Fibroblast of skin of back (primary cell): ENCODE measurements at places on chromosomes 1 and 21.

DNA sequence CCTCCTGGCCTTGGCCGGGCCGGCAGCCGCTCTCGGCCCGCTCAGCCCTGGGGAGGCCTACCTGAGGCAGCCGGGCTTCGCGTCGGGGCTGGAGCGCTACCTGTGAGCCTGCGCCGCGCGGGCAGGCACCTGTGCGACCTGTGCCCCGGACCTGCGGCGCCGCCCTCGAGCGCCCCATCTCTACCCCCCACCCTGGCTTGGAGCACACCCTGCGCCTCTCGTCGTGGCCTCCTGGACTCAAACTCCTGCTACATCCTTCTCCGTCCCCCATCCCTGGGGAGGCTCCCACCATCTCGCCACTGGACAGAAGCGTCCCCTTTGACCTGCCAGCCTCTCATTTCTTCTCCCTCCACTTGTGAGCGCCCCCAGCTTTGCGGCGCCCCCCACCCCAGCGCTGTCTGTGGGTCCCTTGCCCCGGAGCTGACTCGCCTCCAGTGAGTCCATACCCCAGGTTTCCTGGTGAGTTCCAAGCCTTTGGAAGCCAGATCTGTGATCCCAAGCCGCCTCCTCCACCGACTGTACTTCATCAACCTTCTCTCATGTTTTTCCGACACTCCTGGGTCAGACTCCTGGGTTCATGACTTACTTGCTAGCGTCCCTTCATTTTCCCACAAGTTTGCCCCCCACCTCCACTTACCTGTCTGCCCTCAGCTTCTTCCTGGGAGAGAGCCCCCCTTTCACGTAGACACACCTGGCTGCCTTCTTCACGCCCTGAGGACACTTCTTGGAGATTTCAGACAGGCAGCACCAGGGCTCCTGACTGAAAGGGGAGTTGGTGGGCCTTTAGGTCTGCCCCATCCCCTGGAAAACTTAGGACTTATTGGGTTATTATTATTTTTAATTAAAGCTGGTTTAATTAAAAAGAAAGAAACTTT, 1.3 kb downstream of the FOXE3 start:
- no peak for DNase-seq

DNA sequence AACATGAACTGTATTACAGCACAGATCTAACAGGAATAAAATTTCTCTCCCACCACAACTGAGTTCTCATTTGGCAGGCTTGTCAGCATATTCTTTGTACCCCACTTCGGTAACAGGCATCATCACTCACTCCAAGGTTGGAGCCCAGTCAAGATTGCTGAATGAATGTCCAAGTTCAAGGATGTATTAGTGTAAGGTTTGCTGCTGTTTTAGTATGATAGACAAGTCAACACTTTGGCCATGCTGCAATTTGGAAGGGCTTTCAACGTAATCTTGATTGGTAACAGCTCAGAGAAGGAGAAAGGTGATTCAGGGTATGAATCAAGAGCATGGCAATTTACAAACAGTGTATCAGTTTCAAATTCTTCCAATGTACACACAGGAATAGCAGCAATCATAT, 6.8 kb downstream of the SSX2IP start:
- DNase-seq: no peak

- DNase-seq: peak; percentile 44
These were observed 48.9 kb downstream of the AHDC1 start for GRCh38 chr1:27554759-27555699.

GRCh38 chr1:230167419-230167852, 100.4 kb downstream of the GALNT2 start:
- peak; percentile 62 for DNase-seq

DNA sequence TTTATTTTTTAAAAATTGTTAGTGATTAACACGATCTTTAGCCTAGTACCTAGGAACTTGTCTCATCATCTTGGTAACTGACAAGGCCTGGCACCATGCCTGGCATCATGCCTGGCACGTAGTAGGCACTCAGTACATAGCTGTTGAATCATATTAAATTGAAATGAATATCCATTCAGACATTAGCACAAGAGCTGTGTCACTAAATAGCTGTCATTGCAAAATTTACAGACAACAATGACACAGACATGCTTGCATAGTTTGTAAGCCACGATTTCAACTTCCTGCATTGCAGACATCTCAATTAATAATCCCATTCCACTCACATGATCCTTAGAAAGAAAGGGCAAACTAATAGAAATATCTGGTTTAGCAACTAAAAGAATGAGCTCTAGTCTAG, 15.4 kb upstream of the PHACTR4 start:
- DNase-seq: peak; percentile 74

GRCh38 chr1:227788271-227789083, 27.0 kb upstream of the PRSS38 start:
- DNase-seq: no peak

DNA sequence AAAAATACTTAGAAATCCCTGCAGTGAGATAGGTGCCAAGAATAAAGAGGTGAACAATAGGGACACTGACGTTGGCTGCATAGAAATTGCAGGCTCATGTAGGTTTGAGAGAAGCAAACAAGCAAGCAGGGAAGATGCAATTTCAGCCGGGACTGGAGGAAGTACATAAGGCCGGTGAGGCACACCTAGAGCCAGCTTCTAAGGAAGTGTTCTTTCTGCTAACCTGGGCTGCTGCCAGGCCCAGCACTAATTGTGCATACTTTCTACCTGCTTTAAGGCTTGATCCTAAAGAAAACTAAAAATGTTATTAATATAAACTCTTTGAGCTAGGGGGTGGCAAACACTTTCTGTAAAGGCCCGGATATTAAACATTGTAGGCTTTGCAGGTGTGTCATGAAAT, 71.0 kb downstream of the LMO4 start:
- DNase-seq: no peak

GRCh38 chr1:213244664-213245091, 193.6 kb downstream of the RPS6KC1 start:
- peak; percentile 50 for DNase-seq

DNA sequence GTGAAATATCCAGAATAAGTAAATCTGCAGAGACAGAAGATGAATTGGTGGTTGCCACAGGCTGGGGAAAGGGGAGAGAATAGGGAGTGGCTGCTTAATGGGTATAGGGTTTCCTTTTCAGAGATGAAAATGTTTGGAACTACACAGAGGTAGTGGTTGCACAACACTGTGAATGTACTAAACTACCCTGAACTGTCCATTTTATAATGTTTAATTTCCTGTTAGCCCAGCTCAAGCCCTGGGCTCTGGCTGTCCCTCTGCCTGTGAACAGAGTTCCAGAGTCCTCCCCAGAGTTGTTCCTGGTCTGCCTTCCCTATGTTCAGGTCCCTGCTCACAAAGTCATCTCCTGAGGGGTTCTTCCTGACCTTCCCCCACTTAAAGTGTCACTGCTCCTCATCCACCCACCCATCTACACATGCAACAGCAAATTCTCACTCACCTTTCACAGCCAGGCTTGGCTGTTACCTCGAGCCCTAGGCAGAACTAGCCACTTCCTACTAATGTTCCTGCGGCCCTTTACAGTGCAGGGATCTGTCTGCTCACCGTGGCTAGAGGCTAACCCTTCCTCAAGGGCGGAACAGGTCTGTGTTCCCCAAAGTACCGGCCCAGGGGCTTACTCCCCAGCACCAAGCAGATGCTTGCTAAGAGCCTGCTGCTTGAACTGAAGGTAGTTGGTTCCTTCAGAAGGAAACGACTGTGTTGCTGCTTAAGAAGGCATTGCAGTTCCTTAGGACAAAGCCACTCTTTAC, 22.4 kb downstream of the DHCR24 start:
- DNase-seq: no peak

DNA sequence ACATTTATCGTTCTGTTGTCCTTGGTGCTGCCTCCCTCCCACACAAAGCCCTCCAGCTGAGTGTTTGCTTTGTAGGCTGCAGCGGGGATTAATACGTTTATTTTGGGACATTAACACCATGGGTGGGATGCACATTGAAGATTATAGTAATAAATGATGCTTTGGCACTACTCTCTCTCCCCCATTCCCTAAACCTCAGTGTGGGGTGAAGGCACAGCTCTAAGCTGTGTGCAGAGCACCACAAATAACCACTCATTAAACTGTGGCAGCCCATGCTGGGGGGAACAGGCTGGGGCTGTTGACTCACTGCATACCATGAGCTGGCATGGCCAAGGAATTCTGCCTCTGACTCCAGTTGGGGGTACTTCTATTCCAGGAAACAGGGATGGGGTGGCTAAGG, 7.7 kb downstream of the PCP4L1 start:
- DNase-seq: peak; percentile 21

- DNase-seq: no peak
These were observed 7.7 kb downstream of the SLFNL1 start for GRCh38 chr1:41013796-41014195.

DNA sequence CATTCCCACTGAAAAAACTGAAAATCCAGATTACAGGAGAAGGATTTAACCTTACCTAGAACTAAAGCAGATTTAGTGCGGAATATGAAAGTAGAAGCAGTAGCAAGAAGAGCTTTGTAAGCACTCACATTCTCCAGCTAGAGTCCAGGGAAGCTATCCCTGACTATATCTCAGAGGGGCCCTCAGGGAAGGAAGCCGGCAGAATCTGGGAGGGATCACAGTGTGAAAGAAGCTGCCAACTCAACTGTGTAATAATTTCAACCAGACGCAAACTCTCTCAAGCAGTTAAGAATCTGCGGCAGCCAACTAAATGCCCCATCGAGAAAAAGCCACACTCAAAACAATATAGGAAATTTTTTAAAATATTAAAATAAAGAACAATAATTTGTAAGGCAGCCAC, 163.8 kb downstream of the EIF4G3 start:
- peak; percentile 57 for DNase-seq

DNA sequence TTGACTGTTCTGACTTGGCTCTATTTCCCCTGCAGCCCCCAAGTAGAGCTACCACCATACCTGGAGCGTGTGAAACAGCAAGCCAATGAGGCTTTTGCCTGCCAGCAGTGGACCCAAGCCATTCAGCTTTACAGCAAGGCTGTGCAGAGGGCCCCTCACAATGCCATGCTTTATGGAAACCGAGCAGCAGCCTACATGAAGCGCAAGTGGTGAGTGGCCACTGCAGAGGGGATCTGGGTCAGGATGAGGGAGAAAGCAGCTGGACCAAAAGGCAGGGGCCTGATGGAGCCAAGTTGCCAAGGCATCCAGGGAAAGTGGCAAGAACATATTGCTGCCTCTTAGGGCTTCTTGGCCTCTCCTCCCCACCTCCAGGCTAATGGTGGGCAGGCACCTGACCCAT, 24.1 kb upstream of the TMEM222 start:
- DNase-seq: no peak

- DNase-seq: peak; percentile 27
These were observed 77.7 kb downstream of the RAVER2 start for GRCh38 chr1:64822621-64823020.

- DNase-seq: no peak
These were observed 10.0 kb downstream of the ECHDC2 start for GRCh38 chr1:52911541-52911940.

GRCh38 chr1:3822421-3822820, 26.1 kb upstream of the LRRC47 start:
- no peak for DNase-seq

DNA sequence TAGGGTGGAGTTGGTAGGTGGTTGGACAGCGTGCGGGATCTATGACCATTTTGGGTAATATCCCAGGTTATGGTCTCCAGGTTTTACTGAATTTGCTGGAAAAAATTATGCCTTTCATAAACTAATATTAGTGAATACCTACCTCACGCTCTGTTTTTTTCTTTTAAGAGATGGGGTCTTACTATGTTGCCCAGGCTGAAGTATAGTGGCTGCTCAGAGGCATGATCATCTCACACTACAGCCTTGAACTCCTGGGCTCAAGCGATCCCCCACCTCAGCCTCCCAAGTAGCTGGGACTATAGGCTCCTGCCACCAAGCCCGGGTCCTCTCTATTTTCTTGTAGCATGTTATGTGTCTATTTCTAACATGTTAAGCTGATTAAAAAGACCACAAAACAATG, 100.2 kb downstream of the RHOU start:
- DNase-seq: no peak

- peak; percentile 4 for DNase-seq
These were observed 209.5 kb upstream of the GALNT2 start for GRCh38 chr1:229857585-229857984.

DNA sequence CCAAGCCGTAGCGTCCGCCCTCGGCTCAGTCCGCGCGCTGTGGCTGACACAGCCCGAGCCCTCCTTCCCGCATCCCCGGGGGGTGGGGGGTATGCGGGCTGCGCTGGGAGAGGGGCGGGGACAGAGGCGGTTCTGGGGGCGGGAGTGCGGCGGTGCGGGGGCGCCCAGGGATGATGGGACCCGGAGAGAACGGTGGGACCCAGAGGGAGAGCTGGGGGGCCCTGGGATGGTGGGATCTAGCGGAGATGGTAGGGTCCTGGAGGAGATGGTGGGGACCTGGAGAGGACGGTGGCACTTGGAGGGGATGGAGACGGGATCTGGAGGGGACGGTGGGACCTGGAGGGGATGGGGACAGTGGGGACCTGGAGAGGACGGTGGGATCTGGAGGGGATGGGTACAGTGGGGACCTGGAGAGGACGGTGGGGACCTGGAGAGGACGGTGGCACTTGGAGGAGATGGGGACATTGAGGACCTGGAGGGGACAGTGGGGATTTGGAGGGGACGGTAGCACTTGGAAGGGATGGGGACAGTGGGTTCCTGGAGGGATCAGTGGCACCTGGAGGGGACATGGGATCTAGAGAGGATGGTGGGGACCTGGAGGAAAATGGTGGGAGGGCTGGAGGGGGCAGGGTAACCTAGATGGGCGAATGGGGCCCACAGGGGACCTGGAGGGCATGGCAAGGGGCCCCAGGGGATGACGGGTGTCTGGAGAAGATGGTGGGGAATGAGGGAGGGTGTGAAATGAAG, 477 bp downstream of the SNAP47 start:
- no peak for DNase-seq

GRCh38 chr1:204760757-204761156, 75.2 kb upstream of the LRRN2 start:
- no peak for DNase-seq

GRCh38 chr1:154750681-154751665, 119.1 kb downstream of the KCNN3 start:
- DNase-seq: no peak

GRCh38 chr1:17098446-17099317, 20.6 kb downstream of the PADI2 start:
- DNase-seq: peak; percentile 61

GRCh38 chr1:42454403-42454802, 1.4 kb downstream of the ZMYND12 start:
- no peak for DNase-seq

DNA sequence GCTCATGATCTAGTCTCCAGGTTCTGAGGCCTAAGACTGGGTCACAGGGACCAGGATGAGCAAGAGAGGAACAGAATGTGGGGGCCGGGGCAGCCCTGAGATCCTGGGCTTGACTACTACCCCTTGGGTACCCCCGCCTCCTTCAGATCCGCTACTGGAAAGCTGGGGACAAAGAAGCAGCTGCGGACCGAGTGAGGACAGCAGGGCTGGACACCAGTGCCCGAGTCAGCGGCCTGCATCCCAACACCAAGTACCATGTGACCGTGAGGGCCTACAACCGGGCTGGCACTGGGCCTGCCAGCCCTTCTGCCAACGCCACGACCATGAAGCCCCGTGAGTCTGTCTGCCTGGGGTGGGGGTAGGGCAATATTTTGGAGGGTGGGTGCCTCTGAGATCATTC, 12.5 kb downstream of the TMEM81 start:
- DNase-seq: no peak

DNA sequence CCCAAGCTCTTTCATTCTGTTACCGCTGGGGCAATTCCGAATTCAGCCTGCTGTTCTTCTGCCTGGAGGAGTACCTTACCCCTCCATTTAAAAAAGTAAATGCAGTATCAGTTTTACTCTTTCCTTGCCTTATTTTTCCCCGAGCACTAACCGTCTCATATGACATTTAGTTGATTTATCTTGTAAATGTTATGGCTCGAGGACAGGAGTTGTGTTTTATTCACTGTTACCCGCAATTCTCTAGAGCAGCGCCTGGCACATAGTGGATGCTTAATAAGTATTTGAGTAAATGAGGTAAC, 425 bp upstream of the TADA1 start:
- DNase-seq: no peak
